Head of caudate nucleus (tissue), 42 donors: ENCODE measurements at places on chromosomes 6 and 20.

- DNase-seq, result no peak
Observed at GRCh38 chr20:2578475-2579192, 42.3 kb downstream of the TMC2 start.

- no peak for DNase-seq
Observed at GRCh38 chr6:28974505-28974904, 30.6 kb downstream of the ZNF311 start.

- DNase-seq, result no peak
Observed at GRCh38 chr20:36550790-36551299, 9.5 kb downstream of the MYL9 start.

- no peak for DNase-seq
Observed at GRCh38 chr6:130105996-130106704, 87.8 kb downstream of the L3MBTL3 start.

DNA sequence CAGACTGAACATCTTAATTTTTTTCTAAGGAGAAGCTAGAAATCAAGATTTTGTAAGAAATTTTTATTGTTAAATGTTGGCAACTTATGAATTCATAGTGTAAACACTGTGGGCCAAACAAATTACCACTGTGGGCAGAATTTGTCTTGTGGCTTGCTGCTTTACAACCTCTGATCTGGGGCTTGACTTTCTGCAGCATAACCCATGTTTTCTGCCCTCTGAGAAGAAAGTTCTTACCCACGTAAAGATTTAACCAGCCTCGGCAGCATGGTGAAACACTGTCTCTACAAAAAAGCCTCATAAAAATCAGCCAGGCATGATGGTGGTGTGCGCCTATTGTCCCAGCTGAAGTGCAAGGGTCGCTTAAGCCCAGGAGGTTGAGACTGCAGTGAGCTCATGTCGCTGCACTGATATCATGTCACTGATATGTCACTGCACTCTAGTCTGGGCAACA is 12.9 kb downstream of the ITCH start:
- no peak for DNase-seq

- no peak for DNase-seq
Observed at GRCh38 chr20:61451009-61451408, 198.9 kb downstream of the CDH4 start.

GRCh38 chr6:113683968-113684367 is 173.2 kb upstream of the MARCKS start:
- no peak for DNase-seq

- no peak for DNase-seq
Observed at GRCh38 chr6:37190159-37190535, 20.2 kb downstream of the PIM1 start.

DNA sequence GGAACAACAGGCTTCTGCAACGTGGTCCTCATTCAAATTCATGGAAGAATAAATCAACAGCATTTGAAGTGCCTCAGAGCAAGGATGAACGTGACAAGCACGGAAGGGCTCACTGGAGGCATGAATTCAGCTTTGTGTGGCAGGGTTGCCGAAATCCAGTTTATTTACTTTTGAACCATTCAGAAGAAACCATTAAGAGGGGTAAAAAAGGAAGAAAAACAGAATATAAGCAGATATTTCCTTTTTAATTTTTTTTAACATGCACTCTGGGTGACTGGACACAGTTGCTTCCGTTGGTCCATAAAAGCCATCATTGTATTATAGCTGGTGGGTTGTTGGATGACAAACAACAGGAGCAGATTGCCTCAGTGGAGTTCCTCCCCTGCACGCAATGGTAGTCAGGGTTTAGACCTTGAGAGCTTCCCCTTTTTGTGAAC is 17.3 kb upstream of the SNRPB2 start:
- DNase-seq, result no peak

DNA sequence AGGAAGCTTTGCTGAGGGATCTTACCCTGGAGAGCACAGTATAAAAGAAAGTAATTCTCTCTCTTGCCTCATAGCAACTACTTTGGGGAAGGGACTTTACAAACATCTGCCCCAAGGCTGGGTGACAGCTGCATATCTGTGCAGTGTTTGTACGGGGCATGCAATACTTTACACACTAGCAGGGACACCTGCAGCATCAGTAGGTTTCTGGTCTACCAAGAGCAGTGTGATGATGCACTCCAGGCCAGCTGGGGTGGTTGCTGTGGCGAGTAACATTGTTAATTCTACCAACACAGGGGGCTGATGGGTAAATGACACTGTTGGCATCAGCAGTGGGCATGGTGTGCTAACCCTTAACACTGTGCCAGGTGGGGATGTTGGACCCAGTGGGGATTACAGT is 48.0 kb downstream of the ADTRP start:
- DNase-seq, result no peak

DNA sequence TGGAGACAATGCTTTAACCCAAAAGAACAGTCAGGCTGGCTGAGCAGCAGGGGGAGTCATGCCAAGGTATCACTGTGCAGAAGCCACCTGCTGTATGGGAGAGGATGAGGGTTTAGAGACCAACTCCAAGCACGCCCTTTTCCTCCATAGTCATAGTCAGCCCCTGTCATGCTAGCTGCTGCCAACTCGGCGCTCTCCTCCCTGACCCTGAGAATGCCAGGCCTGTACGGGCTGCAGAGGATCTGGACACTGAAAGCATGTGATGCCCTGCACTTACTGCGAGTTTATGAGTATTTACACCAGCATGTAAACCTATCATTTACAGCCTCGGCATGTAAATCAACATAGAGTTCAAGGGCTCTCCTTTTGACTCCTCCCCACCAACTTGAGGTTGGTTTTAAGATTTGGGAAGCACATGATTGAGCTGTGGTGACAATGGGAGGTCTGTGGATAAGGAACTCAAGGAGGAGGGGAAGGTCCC is 11.7 kb upstream of the SCUBE3 start:
- no peak for DNase-seq

GRCh38 chr6:37115236-37115895 is 54.6 kb upstream of the PIM1 start:
- DNase-seq, result no peak
